ENCODE measurements at places on chromosomes 6 and 20. TPM values are rescaled to one million over a fixed set of nuclear protein-coding genes. Genes with fewer than 3 reads are reported as not detected.

Gene BFSP1
- not detected for total RNA-seq

Gene CCN2
- 1.0 TPM for total RNA-seq

Gene CCN6
- not detected for total RNA-seq

DNA sequence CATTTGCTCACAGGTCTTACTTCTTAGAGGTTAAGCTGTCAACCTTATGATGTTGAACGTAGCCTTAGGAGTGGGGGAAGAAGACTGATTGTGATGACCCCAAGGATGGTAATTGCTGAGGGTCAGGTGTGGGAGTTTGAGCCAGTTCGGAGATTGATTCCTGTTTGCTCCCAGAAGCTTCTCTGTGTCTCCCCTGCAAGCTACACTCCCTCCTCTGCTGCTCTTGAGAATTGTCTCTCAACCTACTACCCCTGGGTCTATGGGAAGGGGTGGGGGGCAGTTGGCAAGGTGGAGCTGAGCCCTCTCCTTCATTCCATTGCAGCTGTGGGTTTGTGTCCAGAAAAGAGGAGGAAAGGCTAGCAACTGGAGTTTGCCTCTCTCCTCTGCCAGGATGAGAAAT is 113.8 kb downstream of the PLEKHG1 start:
- no peak for DNase-seq

- no peak for DNase-seq
Observed at GRCh38 chr6:166045173-166045859, 122.3 kb downstream of the TBXT start.

Gene SOX4
- total RNA-seq: 5.4 TPM

Gene FAM229B
- 4.0 TPM for total RNA-seq

- no peak for DNase-seq
Observed at GRCh38 chr20:61804752-61805295, 260.9 kb downstream of the TAF4 start.

- DNase-seq: no peak
Observed at GRCh38 chr6:52098721-52099120, 11.3 kb upstream of the PKHD1 start.

DNA sequence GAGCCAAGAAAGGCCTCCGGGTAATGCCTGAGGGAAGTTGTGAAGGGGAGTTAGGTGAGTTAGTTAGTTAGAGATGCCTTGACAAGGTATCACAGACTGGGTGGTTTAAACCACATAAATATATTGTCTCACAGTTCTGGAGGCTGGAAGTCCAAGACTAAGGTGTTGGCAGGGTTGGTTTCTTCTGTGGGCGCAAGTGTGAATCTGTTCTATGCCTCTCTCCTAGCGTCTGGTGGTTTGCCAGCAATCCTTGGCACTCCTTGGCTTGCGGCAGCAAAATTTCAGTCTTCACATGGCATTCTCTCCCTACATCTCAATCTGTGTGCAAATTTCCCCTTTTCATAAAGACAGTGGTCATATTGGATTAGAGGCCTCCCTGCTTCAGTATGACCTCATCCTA is 29.7 kb upstream of the RANBP9 start:
- DNase-seq: no peak

GRCh38 chr6:150269130-150269856 is 99.5 kb upstream of the IYD start:
- no peak for DNase-seq

GRCh38 chr20:49696594-49696993 is 17.1 kb downstream of the B4GALT5 start:
- no peak for DNase-seq

Gene ZBTB12
- total RNA-seq: 8.9 TPM

- no peak for DNase-seq
Observed at GRCh38 chr6:88455317-88455716, 289.2 kb upstream of the CNR1 start.

Gene RIN2
- total RNA-seq: 0.32 TPM

GRCh38 chr20:9807136-9807535 is 31.7 kb downstream of the PAK5 start:
- DNase-seq: no peak

DNA sequence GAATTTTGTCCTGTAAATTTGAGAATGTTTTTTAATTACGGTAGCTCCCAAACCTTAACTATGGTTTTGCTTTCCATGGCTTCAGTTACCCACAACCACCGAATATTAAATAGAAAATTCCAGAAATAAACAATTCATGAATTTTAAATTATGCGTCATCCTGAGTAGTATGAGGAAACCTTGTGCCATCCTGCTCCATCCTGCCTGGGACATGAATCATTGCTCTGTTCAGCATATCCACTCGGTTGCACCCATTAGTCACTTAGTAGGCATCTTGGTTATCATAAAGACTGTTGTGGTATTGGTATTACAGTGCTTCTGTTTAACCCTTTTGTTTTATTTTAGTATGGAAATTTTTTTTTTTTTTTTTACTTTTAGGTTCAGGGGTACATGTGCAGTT is 39.7 kb downstream of the KCNS1 start:
- no peak for DNase-seq

DNA sequence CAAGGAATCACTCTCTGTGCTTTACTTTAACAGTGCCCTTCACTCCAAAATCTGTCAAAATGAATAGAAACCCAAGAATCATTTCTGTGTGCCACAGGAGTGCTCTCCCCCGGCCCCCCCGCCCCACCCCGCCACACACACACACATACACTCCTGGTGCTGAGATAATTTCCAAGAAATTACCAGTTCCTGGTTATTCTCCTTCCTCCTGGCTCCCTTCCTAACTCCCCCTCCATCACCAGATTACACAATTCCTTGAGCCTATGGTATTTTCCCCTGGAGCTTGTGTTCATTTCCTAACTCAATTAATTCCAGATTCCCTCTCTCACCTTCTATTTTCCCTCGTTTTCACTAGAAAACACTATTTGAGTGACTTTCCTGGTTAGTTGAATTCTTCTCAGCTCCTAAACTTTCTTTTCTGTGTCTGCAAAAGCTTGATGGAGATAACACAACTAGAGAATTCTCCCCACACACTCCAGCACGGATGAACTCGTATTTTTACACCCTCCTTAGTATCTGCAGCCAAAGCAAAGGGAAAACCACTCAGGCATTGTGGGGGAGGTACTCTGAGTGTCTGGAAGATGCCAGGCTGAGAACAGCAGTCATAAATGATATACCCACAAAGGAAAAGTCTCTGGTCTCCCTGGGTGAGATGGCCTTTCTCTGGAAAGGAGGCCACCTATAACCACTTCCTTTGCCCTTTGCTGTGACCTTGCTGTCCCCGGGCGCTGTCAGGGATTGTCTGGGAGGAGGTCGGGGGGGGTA is 1.9 kb upstream of the SLC24A3 start:
- no peak for DNase-seq

- DNase-seq: no peak
Observed at GRCh38 chr6:138560130-138560860, 61.0 kb upstream of the NHSL1 start.

DNA sequence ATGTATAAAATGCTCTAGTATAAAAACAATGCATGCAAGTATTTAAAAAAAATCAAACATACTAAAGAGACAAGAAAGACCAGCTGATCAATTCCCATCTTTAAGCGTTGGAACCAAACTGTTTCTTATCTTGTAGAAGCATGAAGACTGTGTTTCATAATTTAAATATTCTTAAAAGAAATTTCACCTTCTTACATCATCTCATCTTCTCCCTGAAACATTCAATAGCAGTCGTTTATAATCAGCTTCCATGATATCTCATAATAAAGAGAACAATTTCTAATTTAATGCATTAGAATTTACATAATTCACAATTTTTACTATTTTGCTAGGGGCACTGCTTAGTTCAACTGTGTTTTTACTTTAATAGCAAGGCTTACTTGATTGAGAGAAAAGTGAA is 468.1 kb upstream of the MARCKS start:
- DNase-seq: no peak

- no peak for DNase-seq
Observed at GRCh38 chr6:96138406-96138805, 122.6 kb downstream of the FUT9 start.

GRCh38 chr20:43843096-43843964 is 71.3 kb upstream of the TOX2 start:
- no peak for DNase-seq

DNA sequence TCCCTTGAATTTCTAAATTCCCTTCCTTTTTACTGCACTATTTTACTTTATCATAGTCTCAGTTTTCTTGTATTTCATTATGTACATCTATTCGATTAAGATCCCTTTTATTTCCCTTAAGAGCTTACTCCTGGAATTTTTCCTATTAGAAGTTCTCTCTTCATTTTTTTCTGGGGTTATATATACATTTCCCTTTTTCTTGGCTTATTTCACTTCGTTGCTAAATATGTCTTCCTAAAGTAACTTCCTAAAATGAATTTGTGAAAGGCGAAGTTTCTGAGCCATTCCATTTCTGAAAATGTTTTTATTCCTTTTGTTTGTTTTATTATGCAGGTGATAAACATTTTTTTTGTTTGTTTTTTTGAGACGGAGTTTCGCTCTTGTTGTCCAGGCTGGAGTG is 5.9 kb upstream of the CD109 start:
- DNase-seq: no peak

DNA sequence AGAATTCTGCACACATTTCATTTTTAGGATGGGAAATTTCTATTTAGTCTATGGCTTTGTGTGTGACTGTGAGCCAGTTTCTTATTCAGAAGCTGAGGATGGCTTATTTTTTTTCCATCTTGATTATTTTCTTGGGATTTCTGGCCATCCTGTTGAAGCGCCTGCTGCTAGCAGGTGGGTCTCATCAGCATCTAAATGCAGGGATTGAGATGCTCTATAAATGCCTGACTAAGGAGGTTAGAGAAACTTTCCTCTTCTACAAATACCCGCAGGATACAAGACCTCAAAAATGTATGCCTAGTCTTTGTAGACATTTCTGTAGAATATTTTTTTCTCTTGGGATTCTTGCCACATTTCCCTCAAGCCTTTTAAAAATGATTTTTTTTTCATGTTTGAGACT is 138.0 kb upstream of the CCN2 start:
- no peak for DNase-seq

GRCh38 chr20:36925234-36925633 is 26.3 kb downstream of the SAMHD1 start:
- no peak for DNase-seq

GRCh38 chr20:38725148-38725901 is 1.0 kb downstream of the SLC32A1 start:
- DNase-seq: peak; percentile 60

Gene BPIFB2
- not detected for total RNA-seq

- no peak for DNase-seq
Observed at GRCh38 chr20:63268671-63269439, 3.8 kb upstream of the ARFGAP1 start.

Gene FAM83D
- total RNA-seq: 1.7 TPM

DNA sequence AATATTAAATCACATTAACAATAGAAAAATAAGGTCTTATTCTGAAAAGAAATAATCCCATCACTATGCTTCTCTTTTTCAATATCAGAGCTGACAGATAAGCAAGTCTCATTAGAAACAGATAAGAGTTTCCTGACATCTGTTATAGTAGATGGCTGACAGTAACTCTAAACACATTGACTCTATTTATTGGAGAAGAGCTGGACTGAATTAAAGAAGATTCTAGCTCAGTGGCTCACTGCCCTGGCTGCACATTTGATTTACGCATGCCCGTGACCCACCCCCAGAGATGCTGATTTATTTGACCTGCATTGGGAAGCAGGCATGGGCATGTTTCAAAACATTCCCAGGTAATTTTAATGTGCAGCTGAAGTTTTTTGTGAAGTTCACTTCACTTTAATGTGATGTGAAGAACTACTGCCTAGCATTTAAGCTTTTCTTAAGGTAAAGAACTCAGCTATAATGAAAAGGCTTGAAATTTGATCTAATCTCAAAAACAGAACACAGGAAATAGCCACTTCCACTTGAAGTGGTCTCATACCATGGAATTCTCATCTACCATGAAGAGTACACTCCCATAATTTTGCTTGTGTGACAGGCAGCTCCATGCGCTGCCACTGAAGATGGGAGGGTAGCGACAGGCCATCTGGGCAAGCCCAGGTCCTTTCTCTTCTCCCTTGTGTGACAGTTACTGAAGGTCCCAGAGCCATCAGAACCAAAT is 162.3 kb downstream of the TPBG start:
- no peak for DNase-seq

DNA sequence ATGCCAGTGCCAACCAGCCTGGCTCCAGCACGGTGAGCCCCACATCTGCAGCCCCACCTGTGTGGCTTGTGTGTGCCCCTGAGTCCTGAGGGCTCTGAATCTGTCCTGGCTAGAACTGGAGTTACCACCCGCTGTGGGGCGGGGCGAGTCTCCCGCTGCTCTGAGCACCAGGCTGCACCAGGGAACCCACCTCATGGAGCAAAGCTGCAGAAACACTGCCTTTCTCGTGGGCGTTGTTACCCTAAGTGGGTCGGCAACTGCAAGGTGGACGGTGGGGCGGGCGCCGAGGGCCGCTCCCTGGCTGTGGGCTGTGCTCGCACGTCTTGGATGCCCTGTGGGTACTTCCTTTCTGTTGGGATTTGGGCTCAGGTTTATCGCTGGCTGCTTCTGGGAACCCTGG is 12.7 kb upstream of the ZBTB46 start:
- DNase-seq: no peak

GRCh38 chr20:37273988-37274387 is 12.4 kb upstream of the GHRH start:
- no peak for DNase-seq

DNA sequence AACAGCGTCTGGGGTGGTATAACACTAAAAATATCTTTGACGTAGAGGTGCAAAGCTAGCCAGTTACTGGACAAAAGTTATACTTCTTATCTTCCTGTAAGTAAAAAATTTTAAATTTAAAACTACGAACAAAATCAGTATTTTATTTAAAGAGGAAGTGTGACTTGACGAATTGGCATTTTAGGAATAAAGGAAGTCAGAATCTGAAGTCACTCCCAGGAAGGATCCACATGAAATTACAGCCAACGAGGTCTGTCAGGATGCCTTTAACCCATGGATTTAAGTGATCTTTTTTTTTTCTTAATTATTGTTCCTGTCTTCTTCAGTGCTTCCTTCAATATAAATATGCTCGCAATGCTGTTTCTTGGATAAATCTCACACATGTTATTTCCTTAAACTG is 27.2 kb upstream of the SNX9 start:
- no peak for DNase-seq

Gene ARFGAP1
- 99.4 TPM for total RNA-seq

Gene GNMT
- 2.8 TPM for total RNA-seq

DNA sequence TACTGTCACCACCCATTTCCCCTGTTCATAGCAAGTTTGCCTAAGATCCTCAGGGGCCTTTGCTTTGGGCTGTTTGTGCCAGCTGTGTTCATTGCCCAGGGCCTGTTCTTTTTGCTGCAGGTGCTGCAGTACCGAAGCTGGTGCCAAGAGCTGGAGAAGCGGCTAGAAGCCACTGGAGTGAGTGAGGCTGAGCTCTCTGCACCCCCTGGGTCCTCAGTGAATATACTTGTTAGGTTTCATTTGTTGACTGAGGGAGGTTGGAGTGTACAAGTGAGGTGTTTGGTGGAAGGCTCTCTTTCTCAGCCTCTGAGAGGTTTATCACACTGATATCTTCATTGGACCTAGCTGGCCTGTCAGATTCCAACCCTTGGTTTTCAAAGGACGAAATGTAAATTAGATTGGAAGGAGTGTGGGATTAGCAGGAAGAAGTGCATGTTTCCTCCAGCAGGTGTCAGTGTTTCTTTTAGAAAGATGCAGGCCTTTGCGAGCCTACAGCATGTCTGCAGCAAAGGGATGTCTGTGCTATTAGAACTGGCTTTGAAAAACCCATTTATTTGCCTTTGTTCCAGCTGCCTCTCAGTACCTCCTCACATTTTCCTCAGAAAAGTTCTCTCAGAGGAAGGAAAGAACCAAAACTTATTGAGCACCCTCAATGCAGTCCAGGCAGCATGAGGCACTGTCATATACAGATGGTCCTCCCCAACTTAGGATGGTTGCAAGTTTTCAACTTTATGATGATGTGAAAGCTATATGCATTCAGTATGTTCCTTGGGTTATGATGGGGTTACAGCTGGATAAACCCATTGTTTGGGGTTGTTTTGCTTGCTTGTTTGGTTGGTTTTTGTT is 8.3 kb downstream of the CEP250 start:
- peak; percentile 80 for DNase-seq
